Activated CD8-positive, alpha-beta memory T cell treated with anti-CD3 and anti-CD28 coated beads, Interleukin-2, amount 10 ng/mL, durations not matched to agents 7 days and 5 days (primary cell): ENCODE measurements at places on chromosomes 11 and 22. TPM values are rescaled to one million over a fixed set of nuclear protein-coding genes. Genes with fewer than 3 reads are reported as not detected.

The POU2AF2 gene
- total RNA-seq, result not detected

DNA sequence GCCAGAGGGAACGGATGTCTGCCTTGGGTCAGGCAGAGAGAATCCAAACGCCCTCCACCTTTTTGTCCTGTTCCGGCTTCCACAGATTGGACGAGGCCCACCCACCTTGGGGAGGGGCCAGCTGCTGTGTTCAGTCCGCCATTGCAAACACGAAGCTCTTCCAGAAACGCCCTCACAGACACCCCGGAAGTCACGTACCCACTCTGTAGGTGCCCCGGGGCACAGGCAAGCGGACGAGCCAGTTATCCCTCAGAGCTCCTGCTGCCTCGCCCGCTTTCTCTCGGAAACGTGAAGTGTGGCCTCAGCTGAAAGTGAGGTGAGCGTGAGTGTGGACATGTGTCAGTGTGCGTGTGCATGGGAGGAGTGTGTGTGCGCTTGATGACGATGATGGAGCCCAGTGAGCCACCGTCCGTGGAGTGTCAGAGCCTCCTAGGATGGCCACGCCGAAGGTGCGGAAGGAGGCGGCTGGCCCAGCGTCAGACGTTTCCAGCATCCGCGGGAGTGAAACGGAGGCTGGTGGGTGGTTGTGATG, 869.2 kb downstream of the TBC1D22A start:
- no peak for DNase-seq
- H3K4me3 ChIP-seq, result no peak overlapping the region
- H3K27ac ChIP-seq, result no peak overlapping the region
- H3K4me1 ChIP-seq, result no peaks in the 10 kb centered on the region
- no peaks in the 10 kb centered on the region for H3K36me3 ChIP-seq

The ZFTA gene
- total RNA-seq, result 2.6 TPM

- H3K27ac ChIP-seq, result no peak overlapping the region
- no peak overlapping the region for H3K4me3 ChIP-seq
- H3K4me1 ChIP-seq, result no peaks in the 10 kb centered on the region
- peaks cover 4% of the 10 kb centered on the region for H3K27me3 ChIP-seq
These were observed 88.2 kb downstream of the SHANK2 start for GRCh38 chr11:71164186-71164585.

The ACTN3 gene
- 0.40 TPM for total RNA-seq

DNA sequence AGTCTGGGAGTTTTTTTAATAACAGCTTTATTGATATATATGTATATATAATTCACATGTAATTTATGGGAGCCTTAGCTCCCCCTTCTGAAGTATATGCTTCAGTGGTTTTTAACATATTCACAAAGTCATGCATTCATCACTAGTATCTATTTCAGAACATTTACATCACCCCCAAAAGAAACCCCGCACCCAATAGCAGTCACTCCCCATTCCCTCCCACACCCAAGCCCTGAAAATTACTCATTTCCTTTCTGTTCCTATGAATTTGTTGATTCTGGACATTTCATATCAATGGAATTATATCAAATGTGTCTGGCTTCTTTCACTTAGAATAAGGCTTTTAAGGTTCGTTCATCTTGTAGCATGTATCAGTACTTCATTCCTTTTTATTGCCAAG, 35.6 kb upstream of the SYT7 start:
- H3K36me3 ChIP-seq, result no peaks in the 10 kb centered on the region
- H3K4me3 ChIP-seq, result no peak overlapping the region
- peaks cover 28% of the 10 kb centered on the region for H3K27me3 ChIP-seq
- H3K27ac ChIP-seq, result no peak overlapping the region
- no peak for DNase-seq
- no peaks in the 10 kb centered on the region for H3K4me1 ChIP-seq

GRCh38 chr22:49699476-49699875, 128.2 kb downstream of the BRD1 start:
- H3K27ac ChIP-seq, result no peak overlapping the region
- no peaks in the 10 kb centered on the region for H3K4me1 ChIP-seq
- H3K36me3 ChIP-seq, result peaks cover 1% of the 10 kb centered on the region
- H3K27me3 ChIP-seq, result peaks cover 6% of the 10 kb centered on the region
- no peak overlapping the region for H3K4me3 ChIP-seq

GRCh38 chr22:47862394-47862793, 1099.9 kb downstream of the TBC1D22A start:
- H3K27me3 ChIP-seq, result no peaks in the 10 kb centered on the region
- H3K4me1 ChIP-seq, result no peaks in the 10 kb centered on the region
- no peak overlapping the region for H3K27ac ChIP-seq
- no peak for DNase-seq
- H3K36me3 ChIP-seq, result no peaks in the 10 kb centered on the region
- H3K4me3 ChIP-seq, result no peak overlapping the region

The CRY2 gene
- 23.3 TPM for total RNA-seq

The TMEM45B gene
- 0.18 TPM for total RNA-seq

DNA sequence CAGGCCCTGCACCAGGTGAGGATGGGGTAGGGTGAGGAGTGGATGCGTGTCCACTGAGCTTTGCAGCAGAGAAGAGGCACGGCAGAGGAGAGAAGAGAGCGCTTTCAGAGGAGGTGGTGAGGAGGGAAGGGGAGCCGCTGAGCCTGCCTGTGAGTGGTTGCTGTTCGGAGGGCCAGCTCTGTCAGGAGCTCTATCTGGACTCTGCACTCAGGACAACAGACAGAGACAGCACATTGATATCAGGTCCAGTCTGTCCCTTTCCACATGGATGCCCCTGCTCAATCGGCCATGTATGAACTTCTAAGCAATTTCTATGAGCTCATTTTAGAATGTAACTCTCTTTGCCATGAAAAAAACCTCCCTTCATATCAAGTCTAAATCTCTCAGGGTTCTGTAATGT, 158.6 kb downstream of the KIRREL3 start:
- H3K27me3 ChIP-seq, result peaks cover 3% of the 10 kb centered on the region
- H3K27ac ChIP-seq, result no peak overlapping the region
- H3K4me1 ChIP-seq, result no peaks in the 10 kb centered on the region
- H3K36me3 ChIP-seq, result no peaks in the 10 kb centered on the region
- no peak overlapping the region for H3K4me3 ChIP-seq

- peaks cover 23% of the 10 kb centered on the region for H3K27me3 ChIP-seq
- no peaks in the 10 kb centered on the region for H3K36me3 ChIP-seq
- H3K4me3 ChIP-seq, result no peak overlapping the region
- H3K4me1 ChIP-seq, result no peaks in the 10 kb centered on the region
- no peak overlapping the region for H3K27ac ChIP-seq
These were observed 150.5 kb downstream of the FEZ1 start for GRCh38 chr11:125345421-125346178.

DNA sequence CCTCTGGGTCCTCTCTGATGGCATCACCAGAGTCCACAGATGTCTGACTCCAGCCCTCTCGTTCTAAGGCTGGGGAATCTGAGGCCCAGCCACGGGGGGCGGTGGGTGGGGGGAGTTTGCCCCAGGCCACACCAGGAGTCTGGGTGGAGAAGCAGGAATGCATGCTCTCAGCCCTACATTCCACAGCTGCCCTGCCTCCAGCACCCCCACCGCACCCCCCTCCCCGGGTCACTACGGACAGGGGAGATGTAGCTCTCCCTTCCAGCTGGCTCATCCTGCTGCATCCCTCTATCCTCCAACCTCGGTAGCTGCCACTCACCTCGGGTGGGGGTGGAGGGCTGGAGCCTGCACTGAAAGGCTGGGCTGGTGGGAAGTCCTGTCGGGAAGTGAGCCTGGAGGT, 2.3 kb upstream of the PVALB start:
- no peak for DNase-seq
- peaks cover 3% of the 10 kb centered on the region for H3K4me1 ChIP-seq
- no peaks in the 10 kb centered on the region for H3K36me3 ChIP-seq
- no peak overlapping the region for H3K4me3 ChIP-seq

DNA sequence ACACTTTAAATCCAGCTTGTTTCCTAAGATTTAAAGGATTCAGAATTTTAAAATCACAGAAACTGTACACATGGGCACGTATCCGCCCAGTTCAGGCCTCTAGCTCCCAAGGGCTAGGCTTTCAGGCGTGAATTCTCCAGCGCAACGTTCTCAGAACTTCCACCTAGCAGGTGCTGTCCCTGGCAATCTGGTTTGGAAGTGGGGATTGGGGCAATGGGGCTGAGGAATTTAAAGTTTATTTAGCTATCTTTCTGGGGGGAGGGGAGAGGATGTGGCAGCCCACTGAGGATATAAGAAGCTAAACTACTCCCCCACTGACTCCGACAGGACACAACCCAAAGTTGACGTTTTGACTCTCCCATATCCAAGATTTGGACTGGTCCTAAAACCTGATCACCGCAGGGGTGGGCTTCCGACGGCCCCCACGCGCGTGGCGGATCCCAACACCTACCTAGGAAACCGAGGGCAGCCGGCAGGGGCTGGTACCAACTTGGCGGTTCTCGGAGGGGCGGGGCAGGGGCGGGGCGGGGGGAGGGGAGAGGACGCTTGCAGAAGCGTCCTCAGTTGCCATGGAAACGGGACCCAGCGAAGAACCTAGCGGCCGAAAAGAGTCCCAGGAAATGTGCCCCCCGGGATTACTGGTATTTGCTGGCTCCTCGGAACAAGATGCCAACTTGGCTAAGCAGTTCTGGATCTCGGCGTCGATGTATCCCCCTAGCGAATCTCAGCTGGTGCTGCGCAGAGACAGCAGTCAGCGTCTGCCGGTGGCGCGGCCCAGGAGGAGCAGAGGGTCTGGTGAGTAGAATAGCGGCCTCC, at the start of gene HOATZ:
HOATZ (plus strand) TSS at position 563 of the 816 bp plus-strand sequence; CDS start at position 570, 7 bp downstream.
- H3K27ac ChIP-seq, result no peak within 1 kb of the TSS
- H3K4me3 ChIP-seq, result peak within 1 kb of the TSS; percentile 12
- H3K27me3 ChIP-seq, result peaks cover 52% of the 10 kb centered on the region
- peaks cover 15% of the 10 kb centered on the region for H3K4me1 ChIP-seq

DNA sequence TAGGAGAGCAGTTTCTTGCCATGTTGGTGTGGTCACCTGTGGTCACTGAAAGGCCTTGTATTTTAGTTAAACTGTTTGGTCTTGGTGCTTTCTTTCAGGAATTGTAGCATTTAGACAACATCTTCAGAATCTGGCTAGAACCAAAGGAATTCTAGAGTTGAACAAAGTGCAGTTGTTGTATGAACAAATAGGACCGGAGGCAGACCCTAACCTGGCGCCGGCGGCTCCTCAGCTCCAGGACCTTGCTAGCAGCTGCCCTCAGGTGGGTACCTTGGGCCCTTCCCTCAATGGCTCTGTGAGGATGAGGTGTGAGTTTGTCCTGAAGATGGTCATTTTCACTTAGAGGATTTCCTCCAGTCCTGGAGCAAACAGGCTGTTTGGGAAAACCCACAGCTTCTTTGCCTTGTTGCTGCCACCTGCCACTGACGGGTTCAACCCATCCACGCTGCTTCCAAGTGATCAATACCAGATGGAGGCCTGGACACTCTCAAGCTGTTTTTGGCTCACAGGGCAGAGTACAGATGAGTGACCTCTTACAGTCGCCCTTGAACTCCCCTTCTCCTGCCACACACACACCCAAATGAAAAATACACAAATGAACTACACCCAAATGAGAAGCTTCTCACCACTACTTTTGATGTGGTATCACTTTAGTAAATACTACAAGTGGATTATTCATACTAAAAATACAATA, 45.2 kb downstream of the PPP2R1B start:
- H3K4me1 ChIP-seq, result no peaks in the 10 kb centered on the region
- no peaks in the 10 kb centered on the region for H3K27me3 ChIP-seq
- peaks cover 27% of the 10 kb centered on the region for H3K36me3 ChIP-seq
- no peak for DNase-seq
- no peak overlapping the region for H3K4me3 ChIP-seq
- H3K27ac ChIP-seq, result no peak overlapping the region

The RHOD gene
- total RNA-seq, result 0.79 TPM

- no peak overlapping the region for H3K4me3 ChIP-seq
- no peak for DNase-seq
- H3K27me3 ChIP-seq, result peaks cover 24% of the 10 kb centered on the region
- no peak overlapping the region for H3K27ac ChIP-seq
These were observed 93.4 kb downstream of the RASSF10 start for GRCh38 chr11:13102513-13102840.

DNA sequence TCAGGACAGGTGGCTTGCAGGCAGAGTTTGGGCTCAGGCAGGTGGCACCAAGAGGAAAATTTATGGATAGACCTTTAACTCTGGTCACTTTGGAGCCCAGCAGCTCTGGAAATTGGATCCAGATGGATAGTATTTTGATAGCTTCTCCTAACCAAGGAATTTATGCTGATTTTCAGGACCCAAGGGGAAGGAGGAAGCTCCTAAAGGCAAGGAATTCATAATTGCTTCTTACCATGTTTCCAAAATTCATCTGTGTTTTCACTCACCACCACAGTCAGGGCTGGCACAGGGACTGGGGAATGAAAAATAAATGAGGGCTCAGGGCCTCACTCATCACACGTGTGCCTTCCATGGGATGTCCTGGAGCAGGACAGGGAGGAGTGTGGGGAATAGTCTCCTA, 317.8 kb downstream of the ST3GAL4 start:
- H3K27me3 ChIP-seq, result peaks cover 14% of the 10 kb centered on the region
- no peak overlapping the region for H3K27ac ChIP-seq
- no peaks in the 10 kb centered on the region for H3K4me1 ChIP-seq
- no peaks in the 10 kb centered on the region for H3K36me3 ChIP-seq
- no peak overlapping the region for H3K4me3 ChIP-seq
- DNase-seq, result no peak

DNA sequence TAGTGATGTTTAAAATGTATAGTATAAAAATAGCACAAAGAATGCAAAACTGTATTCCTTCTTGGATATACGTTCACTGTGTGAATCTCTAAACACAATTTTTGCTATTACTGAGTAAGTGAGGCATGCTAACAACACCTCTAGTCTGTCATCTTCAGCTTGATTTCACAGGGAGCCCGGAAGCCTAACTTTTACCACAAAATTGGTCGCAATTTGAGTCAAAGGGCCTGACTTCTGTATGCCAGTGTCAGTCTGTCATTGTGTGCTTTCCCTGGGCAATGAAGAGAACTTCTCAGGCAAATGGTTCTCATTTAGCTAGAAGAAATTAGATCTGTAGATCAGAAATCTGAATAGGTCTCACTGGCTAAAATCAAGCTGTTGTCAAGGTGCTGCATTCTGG, 1059.5 kb downstream of the FAM181B start:
- H3K27me3 ChIP-seq, result peaks cover 8% of the 10 kb centered on the region
- H3K36me3 ChIP-seq, result no peaks in the 10 kb centered on the region
- H3K4me1 ChIP-seq, result peaks cover 6% of the 10 kb centered on the region
- no peak overlapping the region for H3K27ac ChIP-seq
- peak; percentile 69 for DNase-seq
- no peak overlapping the region for H3K4me3 ChIP-seq

The OR52R1 gene
- not detected for total RNA-seq

The TMPRSS13 gene
- 2.0 TPM for total RNA-seq

GRCh38 chr11:79419120-79419519, 21.7 kb downstream of the TENM4 start:
- no peaks in the 10 kb centered on the region for H3K27me3 ChIP-seq
- no peak overlapping the region for H3K4me3 ChIP-seq
- H3K27ac ChIP-seq, result no peak overlapping the region
- no peaks in the 10 kb centered on the region for H3K4me1 ChIP-seq
- H3K36me3 ChIP-seq, result no peaks in the 10 kb centered on the region
